ENCODE measurements at places on chromosomes 6 and 20.

DNA sequence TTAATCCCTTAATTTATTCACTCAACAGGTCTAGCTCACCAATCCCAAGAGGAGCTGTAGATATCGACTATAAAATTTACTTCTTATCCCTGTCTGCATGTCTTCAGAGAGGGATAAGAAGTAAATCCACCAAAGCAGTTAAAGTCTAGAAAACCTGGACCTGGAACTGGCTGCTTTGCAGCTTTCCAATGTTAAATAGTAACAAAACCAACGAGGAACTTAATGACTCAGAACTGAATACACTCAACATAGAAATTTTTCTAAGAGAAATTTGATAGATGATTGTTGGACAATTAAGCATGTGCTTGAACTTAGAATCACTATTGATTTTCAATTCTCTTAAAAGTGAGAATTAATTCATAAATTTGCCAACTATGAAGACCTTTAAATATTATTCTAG lies 11.5 kb upstream of the TMEM244 start:
- DNase-seq: no peak

DNA sequence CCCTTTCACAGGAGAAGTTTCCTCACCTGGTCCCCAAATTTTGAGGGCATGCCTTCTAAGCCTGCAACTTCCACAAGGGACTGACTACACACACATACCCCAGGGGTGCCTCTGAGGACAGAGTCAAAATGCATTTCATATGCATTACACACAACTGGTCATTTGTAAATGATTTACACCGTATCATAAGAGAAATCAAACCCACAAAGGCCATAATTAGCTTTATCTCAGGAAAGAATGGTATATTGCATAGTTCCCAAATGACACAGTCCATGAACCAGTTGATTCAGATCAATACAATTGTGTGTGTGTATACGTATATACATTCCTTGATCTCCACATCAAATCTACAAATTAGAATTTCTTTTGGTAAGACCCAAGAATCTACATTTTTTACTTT lies 203.3 kb upstream of the PRDM1 start:
- no peak for DNase-seq

DNA sequence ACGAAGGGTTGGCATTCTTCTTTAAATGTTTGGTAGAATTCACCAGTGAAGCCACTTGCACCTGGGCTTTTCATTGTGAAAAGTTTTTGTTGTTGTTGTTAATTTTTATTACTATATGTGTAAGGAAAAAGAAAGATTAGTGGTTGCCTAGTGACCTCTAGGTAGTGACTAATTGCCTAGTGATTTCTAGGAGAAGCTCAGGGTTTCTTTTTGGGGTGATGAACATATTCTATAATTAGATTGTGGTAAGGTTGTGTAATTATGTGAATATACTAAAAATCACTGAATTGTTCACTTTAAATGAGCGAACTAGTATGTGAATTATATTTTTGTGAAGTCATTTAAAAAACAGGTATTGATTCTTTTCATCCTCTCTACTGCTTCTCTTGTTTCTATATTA lies 123.8 kb upstream of the TMEM170B start:
- no peak for DNase-seq

DNA sequence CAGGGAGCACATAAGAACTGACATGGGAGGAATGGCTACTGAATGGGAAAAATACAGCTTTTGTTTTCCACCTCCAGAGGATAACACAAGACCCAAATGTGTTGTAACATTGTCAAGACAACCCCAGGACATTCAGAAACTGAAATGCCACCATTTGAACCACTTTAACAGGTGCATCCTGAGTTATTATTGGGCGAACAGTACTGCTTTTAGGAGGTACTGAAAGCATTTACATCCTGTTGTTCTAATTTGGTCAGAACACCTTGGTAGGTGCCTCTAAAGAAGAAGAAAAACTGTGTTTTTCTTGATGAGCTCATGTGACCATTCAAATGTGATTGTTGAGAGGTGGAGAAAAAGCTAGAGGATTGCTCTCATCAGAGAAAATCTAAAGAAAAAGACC lies 6.4 kb upstream of the TXNDC5 start:
- DNase-seq: no peak

GRCh38 chr6:150394053-150394898 lies 25.5 kb downstream of the IYD start:
- DNase-seq: no peak

DNA sequence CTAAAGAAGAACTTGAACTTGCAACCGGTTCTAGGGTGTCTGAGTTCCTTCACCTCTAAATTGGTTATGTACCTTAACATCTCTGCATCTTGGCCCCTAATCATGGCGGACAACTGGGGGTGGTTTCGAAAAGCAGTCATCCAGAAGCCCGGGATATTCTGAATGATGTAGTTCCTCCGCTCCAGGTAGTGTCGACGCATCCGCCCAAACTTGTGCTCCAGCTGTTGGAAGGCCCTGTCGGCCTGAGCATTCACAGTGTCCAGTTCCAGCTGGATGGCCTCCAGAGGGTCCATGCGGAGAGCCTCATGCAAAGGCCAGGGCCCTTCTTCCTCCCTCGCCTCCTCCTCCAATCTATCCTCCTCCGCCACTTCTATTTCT lies 887 bp downstream of the TSPYL1 start:
- no peak for DNase-seq

- no peak for DNase-seq
These were observed 368.5 kb upstream of the EPHA7 start for GRCh38 chr6:93787841-93788240.

DNA sequence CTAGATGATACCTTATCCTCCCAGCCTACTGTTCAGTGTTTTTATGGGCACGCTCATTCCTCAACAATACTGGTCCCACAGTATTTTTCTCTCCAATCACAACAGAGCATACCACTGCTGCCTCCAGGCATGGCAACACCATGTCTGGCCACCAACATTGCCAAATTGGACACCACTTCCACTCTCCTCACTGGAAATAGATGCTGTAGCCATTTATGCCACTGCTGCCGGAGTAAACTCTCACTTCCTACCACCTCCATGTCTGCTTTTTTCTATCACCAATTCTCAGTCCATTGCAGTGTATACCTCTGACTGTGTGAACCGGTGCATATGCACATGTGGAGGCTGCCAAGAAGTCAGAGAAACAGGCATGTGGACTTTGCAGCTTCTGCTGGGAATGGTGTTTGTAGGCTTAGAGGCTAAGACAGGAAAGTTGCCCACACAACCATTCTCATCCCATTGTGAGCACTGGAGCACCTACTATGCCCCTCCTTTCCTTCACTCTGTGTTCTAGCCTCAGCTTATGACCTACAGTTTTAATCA lies 14.4 kb downstream of the PI3 start:
- no peak for DNase-seq

DNA sequence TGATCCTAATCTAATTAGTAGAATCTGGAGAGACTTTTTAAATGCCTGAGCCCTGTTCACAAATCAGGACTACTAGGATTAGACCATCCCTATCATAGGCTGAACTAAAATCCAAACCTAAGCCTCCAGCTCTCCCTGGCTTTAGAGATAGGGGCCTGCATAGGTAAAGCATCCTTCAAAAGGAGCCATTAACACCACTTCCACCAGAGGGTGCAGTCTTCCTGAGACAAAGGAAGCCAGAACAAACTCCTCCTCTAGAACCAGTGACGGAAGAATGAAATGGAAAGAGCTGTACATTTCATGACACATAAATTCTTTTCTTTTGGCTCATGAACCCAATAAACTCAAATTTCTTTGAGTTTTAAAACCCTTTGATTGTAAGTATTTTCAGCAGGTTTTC lies 291.2 kb upstream of the ADGRB3 start:
- DNase-seq: peak; percentile 19

GRCh38 chr20:19658137-19658536 lies 99.9 kb upstream of the RIN2 start:
- no peak for DNase-seq

DNA sequence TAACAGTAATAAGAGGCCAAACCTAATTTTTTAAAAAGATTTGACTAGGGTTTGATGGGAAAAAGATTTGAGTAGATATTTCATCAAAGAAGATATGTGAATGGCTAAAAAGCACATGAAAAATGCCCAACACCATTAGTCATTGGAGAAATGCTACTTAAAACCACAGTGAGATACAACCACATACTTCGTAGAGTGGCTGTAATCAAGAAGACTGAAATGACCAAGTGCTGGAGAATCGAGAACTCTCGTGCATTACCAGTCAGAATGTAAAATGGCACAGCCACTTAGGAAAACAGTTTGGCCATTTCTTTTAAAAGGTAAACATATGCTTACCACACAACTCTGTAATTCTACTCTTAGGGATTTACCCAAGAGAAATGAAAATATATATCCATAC lies 175.5 kb downstream of the EYA2 start:
- no peak for DNase-seq

- DNase-seq: no peak
These were observed 41.7 kb upstream of the ZBP1 start for GRCh38 chr20:57661746-57662455.

GRCh38 chr6:26571592-26572296 lies 25.0 kb upstream of the ABT1 start:
- DNase-seq: peak; percentile 60

DNA sequence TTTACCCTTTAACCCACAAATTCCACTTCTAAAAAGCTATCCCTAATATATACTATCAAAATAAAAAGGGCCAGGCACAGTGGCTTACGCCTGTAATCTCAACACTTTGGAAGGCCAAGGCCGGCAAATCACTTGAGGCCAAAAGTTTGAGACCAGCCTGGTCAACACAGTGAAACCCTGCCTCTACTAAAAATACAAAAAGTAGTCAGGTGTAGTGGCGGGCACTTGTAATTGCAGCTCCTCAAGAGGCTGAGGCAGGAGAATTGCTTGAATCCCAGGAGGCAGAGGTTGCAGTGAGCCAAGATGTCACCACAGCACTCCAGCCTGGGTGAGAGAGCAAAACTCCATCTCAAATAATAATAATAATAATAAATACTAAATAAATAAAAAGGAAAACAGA lies 82.5 kb downstream of the TRIM27 start:
- DNase-seq: no peak

GRCh38 chr6:170210651-170211403 lies 80.1 kb downstream of the DLL1 start:
- peak; percentile 12 for DNase-seq

- DNase-seq: no peak
These were observed 69.5 kb downstream of the ELOVL5 start for GRCh38 chr6:53279293-53279692.

DNA sequence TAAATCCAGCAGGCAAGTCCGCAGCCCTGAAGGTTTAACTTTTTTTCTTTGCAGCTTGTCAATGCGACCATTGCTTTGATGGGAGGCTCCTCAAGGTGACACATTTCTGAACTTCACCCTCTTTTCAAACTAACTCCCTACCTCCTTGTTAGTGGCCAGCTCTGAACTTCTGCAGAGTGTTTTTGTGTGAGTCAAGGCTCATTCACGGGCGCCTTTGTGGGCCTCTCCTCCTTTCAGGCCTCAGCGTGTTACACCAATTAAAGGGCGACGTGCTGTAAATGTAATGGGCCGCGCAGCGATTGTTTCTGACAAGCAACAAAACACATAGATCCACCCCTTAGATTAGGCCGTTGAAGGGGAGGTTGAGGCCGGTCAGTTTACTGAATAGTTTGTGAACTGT lies 45.5 kb upstream of the NR2E1 start:
- DNase-seq: no peak

DNA sequence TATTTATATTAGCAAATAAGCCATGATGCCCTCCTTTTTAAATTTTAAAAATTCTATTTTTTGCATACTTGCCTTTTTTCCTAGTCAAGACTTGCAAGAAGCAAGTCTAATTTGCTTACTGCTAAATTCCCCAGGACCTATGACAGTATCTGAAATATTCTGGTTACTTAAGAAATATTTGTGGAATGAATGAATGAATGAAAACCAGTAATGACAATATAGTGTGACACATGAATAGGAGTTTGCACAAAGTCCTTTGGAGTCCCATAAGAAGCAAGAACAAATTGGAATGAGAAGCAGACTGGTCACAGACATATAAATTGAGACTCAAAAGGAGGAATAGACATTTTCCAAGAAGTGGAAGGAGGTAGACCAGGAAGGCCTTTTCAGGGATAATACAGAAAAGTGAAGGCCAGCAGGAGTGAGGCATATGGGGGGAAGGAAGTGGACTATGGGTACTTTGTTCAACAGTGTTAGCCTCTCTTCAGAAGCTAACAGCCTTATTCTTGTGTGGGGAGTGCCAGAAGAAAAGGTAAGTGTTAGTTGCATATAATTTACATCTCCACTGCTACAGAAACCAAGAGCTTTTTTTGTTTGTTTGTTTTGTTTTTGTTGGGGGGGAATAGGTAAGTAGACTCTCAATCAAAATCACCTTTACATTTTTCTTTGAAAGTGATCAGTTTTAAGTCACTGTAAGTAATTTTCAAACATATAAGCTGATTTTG lies 93.6 kb upstream of the FAM184A start:
- DNase-seq: no peak

- no peak for DNase-seq
These were observed 28.1 kb downstream of the RIPOR3 start for GRCh38 chr20:50663095-50663821.

DNA sequence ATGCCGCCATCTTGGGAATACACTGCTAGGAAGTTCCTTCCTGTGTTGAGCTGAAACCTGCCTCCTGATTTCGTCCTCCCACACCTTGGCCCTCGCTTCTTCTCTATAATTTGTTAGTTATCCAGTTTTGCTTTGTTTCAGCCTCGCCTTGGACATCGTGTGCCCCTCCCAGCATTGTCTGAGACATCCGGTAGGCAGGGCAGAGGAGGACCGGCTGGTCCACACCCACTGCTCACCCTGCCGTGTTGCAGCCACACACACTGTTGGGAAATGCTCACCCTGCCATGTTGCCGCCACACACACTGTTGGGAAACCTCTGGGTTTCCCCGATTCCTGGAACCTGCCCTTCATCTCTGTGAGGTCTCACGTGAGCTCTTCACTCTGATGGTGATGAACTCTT lies 105.1 kb downstream of the CDH4 start:
- DNase-seq: no peak

- no peak for DNase-seq
These were observed 460.9 kb upstream of the KHDRBS2 start for GRCh38 chr6:62746968-62747367.

DNA sequence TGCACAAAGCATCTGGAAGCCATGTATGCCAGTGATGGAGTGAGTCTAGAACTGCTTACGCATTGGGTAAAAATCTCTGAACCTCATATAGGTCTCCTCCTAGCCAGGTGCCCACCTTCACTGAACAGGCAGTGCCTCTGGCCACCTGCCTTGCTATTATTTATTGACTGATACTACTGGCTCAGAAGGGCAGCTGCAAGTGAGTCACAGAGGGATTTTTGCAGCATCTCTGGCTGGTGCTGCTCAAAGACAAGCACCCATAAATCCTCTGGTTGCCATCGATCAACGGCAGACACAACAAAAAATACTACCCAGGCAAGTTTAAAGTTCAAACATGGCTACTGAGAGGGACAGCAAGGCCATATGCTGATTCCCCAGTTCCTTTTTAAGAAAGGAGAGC lies 279.4 kb downstream of the UBE3D start:
- DNase-seq: no peak

DNA sequence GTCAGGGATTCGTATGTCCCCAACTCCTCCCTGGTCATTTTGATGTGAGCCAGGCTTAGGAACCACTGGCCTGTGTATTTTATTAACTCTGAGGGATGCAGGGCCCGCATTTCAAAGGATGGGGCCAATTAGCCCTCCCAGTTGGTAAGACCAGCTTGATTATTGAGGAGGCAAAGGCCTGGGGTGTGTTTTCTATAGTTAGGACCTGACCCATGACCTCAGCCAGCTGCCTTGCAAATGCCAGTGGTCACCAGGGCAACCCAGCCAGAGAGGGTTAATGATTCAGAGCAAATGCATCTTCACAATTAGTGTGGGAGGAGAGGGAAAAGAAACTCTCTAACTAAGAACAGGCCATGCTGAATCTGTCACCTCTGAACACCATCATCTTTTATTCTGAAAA lies 835.4 kb downstream of the MAFB start:
- no peak for DNase-seq
